Activated CD8-positive, alpha-beta memory T cell treated with anti-CD3 and anti-CD28 coated beads for 4 hours (primary cell): ENCODE measurements at places on chromosomes 7 and 10.

DNA sequence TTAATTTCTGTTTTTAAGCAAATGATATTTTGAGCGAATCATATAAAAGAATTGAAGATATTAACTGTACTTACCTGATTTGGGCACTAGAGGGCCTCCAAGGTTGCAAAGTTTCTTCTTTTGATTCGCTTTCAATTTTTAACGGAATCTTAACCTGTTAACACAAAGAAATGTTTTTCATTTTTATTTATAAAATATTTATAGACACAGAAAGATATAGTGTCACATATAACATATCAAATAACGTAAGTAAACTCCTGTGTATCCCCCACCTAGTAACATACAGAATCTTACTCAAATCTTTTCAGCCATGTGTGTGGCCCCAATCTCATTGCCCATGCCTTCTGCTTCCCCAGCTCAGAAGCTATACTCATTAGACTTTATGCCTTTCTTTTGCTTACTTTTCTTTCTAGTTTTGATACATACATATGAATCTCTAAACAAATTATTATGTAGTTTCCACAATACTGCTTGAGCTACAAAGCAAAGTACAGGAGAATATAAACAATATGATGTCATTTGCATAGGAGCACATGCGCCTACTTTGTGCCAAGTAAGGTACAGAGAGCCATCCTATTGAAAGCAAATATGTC is 49.5 kb upstream of the ZPBP start:
- DNase-seq: no peak

- DNase-seq: no peak
These were observed 74.1 kb downstream of the NRBF2 start for GRCh38 chr10:63206997-63207811.

GRCh38 chr7:107690084-107690483 is 29.5 kb downstream of the SLC26A4 start:
- no peak for DNase-seq

DNA sequence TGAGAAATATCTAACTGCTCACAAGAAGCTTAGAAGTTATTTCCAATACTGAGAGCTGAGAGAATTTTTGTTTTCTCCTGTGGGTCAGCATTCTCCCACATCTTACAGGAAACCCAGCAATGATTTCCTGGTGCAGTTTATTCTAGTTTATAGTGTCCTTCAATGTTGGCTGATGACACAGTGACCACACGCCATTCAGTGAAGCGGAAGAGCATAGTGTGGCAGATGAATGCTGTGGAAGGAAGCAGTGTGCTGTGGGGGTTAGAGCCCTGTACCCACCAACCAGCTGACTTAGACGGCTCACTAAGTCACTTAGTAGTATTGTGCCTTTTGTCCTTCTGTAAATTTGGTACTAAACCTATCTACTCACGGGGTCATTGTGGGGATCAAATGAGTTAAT is 1.4 kb upstream of the TMEM26 start:
- no peak for DNase-seq

GRCh38 chr10:98748298-98748697 is 301.6 kb upstream of the HPS1 start:
- DNase-seq: no peak

GRCh38 chr10:114000457-114001010 is 43.1 kb upstream of the ADRB1 start:
- DNase-seq: no peak

- no peak for DNase-seq
These were observed 36.9 kb upstream of the KMT2E start for GRCh38 chr7:104976966-104977636.

DNA sequence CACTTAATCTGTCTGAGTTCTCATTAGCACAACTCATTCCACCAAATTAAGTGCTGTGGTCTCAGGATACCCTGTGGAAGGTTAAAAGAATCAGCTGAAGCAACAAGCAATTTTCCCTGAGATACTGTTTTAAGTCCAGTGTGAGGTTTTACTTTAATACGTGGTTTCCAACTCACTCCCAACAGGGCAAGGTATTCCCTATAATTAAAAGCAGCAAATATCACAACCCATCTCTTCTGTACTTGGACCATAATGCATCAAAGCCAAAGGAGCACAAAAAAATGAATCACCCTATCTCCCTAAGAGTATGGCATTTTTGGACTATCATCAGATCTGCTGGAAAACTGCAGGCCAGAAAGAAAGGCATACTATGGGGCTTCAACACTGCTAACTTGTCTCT is 4.9 kb downstream of the CADPS2 start:
- no peak for DNase-seq

DNA sequence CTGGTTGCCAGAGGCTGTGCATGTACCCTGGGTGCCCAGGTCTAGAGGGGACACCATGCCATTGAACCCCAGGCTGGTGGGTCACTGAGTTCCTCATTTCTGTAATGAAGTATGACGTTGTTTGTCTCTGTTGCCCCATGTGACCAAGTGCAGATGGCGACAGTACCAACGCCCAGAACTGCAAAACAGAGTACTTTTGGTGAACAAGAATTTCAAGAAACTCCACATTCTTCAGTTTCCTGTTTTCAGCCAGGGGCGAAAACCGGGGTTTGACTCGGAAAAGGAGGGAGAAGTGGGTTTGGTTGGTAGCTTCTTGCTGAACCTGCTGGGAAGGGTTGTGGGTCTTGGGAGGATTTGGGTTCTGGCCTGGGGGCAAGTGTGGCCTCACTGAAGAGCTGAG is 18.2 kb downstream of the CYP17A1 start:
- DNase-seq: no peak
